ENCODE measurements at places on chromosomes 1 and 21.

DNA sequence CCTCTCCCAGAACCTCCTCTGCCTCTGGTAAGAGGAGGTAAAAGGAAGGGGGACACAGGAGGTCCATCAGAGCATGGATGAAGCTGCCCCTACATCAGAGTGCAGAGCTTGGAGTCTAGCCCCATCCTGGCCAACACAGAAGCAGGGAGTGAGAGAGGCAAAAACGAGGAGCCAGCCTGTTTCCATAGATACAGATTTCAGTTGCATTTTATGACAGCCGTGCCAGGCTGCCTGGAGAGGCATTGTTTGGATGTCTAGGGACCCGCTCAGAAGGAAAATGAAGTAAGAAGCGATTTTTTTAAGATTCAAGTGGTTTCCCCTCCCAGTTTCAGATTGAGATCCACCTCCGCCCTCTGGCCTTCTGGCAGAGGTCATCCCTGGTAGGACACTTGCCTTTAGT, 11.5 kb upstream of the GJA8 start:
- DNase-seq: no peak

DNA sequence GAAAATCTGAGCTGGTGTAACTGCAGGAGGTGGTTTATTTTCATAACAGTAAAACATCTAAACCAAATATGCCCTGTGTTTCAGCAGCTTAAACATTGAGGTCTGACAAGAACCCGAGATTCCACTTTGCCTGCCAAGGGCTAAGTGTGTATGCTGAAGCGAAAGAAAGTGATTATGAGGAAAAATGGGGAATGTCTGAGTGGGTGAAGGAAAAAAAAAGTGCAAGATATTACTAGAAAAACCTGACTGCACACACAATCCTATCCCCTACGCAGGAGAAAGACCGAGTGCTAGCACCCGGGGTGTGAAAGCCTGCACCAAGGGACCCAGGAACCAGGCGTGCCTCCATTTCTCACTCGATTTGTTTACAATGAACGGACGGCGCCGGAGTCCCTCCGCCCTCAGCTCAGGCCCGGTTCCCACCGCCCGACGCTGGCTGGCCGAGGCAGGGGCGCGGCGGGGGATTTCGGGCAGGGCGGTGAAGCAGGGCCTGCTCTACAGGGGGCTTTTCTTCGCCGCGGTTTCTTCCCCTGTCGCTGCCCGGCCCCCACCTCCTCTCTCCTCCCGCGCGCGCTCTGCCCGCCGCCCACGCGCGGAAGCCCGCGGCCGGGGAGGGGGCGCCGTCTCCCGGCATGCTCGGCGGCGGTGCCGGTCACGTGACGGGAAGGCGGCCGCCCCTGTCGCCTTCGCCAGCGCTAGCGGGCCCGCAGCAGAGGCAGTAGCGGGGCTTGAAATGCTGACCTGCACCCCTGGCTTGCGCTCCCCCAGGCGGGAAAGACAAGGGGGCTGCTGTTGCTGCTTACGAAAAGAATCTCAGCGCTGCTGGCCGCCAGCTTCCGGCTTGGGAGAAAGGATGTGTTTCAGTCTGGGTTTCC, 35.9 kb downstream of the ITPKB start:
- DNase-seq: peak; percentile 64

DNA sequence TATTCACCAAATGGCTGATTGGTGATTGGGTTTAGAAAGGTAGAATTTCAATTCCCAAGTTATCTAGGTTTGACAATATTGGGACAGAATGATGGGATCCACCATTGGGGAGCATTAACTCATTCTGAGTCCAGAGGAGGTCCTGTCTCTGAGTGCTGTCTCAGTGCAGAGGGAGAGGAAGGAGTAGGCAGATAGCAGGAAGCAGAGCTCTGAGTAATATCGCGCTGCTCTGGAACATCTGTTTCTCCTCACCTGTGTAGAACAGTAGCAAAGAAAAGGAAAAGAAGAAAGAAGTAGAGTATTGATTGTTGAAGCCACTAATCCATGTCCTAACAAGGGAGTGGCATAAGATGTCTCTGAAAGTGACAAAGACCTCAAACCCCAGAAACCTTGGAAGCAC, 1657.8 kb downstream of the MRPL39 start:
- DNase-seq: no peak

DNA sequence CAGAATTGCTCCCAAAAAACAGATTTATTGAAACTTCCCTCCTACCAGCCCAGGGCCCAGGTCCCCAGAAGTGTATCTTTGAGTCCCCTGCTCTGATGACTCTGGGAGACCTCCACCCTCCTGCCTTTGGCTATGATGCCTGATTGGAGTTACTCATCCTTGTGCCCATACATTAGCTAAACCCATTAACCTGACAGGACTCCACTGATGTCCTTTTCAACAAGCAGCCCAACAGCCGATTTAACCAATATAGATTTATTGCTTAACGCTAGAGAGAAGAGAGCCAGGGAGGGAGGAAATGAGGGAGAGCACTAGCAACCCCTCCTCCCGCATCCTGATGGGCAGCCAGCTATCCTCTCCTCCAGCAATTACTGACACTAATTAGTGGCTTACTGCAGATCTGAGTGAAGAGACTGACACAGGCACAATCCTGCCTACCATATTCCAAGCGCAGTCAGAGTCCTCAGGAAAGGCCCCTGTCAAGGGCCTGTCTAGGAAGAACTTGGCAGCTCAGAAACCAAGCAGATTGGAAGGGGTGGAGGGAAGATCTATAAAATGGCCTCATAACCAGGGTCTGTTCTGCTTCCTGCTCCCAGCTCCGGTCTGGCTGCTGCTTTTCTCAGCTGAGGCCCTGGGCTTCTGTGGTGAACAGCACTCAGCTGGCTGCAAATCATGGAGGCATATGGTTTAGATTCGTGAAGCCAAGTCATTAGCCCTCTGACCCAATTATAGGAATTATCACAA, 484.5 kb upstream of the DAB1 start:
- DNase-seq: no peak

DNA sequence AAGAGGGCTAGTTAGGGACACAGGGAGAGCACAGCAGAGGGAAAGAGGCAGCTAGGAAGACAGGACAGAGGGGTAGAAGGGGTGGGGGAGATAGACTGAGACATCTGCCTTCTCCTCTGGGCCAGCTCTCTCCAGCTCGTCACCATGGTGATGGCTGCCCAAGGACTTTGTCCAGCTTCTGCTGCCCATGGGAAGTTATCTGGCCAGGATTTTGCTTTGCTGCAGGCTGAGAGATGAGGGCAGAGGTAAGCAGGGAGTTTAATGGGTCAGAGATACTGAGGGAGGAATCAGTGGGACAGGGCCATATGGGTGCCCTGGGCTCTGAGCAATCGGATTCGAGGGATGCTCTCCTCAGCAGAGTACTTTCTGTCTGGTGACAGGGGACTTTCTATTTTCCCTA, 34.5 kb upstream of the GPR37L1 start:
- DNase-seq: no peak

DNA sequence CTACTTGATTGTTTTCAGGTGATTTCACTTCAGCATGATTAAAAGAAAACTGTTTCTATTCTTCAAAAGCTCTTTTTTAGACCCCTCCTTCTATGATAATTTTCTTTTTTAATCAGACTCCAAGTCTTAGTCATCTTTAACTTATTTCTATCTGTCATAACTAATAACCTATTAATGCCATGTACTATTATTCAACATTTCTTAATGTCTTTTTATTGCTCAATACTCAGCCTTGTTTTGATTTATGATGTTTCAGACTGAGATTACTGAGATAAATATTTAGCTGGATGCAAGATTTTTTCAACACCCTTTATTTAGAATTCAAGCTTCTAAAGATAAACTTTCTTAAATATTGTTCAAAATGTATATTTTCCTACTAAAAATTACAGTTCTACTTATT, 53.6 kb downstream of the ATP6V1G3 start:
- DNase-seq: no peak

DNA sequence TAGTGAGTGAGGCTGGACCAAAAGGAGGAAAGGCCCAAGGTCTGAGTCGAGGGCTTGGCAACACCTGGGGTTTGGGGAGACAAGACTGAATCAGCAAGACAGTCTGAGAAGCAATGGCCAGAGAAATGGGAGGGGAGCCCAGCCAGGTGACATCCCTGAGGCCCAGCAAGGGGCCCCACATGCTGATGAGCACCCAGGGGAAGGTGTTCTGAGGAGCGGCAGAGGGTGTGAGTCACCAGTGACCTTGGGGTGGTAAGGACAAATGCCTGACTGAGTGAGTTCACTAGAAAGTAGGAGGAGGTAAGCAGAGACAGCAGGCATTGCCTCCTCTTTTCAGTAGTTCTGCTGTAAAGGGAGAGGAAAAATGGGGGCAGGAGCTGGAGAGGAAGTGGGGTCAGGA, 192.4 kb upstream of the GALNT2 start:
- DNase-seq: no peak

DNA sequence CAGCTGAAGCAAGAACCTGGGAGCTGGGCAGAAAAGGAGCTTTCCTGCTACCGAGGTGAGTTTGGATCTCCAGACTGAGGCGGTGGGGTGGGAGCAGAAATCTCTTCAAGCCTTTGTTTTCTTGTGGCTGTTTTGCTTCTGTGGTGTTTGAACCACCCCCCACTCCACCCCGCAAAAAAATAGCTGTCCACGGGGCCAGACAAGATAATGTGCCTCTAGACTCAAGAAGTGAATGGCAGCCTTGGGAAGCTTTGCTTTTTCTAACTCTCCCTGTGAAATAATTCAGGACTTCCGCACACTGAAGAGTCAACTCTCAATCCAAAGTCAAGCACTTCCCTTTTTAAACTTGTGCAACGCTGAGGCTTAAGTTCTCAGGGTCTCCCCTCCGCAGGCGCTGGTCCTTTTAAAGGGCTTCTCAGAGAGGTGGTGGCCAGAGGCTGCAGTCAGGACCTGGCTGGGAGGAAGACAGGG, 159.6 kb upstream of the COA6 start:
- DNase-seq: no peak

Measured in stimulated activated CD4-positive, alpha-beta T cell treated with anti-CD3 and anti-CD28 coated beads, Interleukin-15, amount 100 ng/mL, for 1 hour (primary cell).